ENCODE measurements at places on chromosomes 2 and 18.

DNA sequence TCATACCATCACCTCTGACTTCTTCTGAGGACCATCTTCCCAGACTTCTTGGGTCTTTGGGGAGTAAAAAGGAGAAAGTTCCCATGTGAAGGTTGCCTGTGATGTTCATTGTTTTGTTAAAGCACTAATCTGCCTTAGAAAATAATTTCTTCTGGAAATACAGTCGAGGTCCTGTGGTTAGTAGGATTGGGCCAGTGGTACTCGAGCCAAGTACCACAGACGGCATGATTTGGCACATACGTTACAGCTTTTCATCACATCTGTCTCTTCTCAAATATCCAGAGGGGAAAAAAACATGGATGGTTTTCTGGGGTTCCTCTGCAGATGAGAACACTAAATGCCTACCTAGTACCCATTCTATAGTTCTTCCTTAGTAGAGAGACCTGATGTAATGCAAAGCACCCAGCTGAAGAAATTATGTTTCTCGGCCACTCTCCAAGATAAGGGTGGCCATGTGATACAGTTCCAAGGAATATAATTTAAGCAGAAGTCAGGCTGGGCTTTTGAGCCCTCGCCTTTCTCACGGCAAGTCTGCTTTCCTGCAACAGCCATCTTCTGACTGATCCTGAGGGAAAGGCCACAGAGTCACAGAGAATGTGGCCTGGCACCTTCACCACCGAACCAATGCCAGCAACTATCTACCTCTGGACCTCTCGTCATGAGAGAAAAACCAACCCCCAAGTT is 161.0 kb downstream of the RNF152 start:
- no peak for DNase-seq

GRCh38 chr18:76374330-76375281 is 120.4 kb downstream of the ZNF516 start:
- no peak for DNase-seq

- no peak for DNase-seq
These were observed 13.2 kb downstream of the SLC9A2 start for GRCh38 chr2:102632380-102633175.

GRCh38 chr2:175282886-175283285 is 101.4 kb upstream of the ATP5MC3 start:
- no peak for DNase-seq

GRCh38 chr18:75441896-75442295 is 14.4 kb upstream of the SMIM21 start:
- no peak for DNase-seq

- no peak for DNase-seq
These were observed 47.0 kb downstream of the COBLL1 start for GRCh38 chr2:164794432-164795231.
